ENCODE measurements at places on chromosomes 11 and 22. TPM values are rescaled to one million over a fixed set of nuclear protein-coding genes. Genes with fewer than 3 reads are reported as not detected.

The OR2AT4 gene
- not detected for total RNA-seq

The UBQLN3 gene
- total RNA-seq, result 0.35 TPM

The GPHA2 gene
- total RNA-seq, result not detected

The PGR gene
- total RNA-seq, result 1.3 TPM

The MMP12 gene
- not detected for total RNA-seq

The ST14 gene
- 139 TPM for total RNA-seq

The GUCY1A2 gene
- 16.1 TPM for total RNA-seq

The POU2F3 gene
- 0.85 TPM for total RNA-seq

The MMP27 gene
- total RNA-seq, result not detected

The MIOX gene
- total RNA-seq, result 3.5 TPM

The OTOG gene
- total RNA-seq, result 0.06 TPM

The RAB36 gene
- 30.5 TPM for total RNA-seq

The SLC25A18 gene
- 0.41 TPM for total RNA-seq

The TP53I11 gene
- total RNA-seq, result 35.3 TPM

The CD3E gene
- 14.3 TPM for total RNA-seq

The SCGB1C1 gene
- not detected for total RNA-seq

The P4HA3 gene
- total RNA-seq, result 1.2 TPM

The ARRB1 gene
- 53.8 TPM for total RNA-seq

The OR5P2 gene
- 0.25 TPM for total RNA-seq

The BTBD18 gene
- total RNA-seq, result not detected

The UVRAG gene
- total RNA-seq, result 27.9 TPM

The RPLP2 gene
- total RNA-seq, result 1,544 TPM

The TEX12 gene
- not detected for total RNA-seq

The C11orf21 gene
- 4.9 TPM for total RNA-seq

The OR52E5 gene
- total RNA-seq, result not detected

Measured in kidney (tissue), 22 donors.